ENCODE measurements at places on chromosomes 16 and 17.

DNA sequence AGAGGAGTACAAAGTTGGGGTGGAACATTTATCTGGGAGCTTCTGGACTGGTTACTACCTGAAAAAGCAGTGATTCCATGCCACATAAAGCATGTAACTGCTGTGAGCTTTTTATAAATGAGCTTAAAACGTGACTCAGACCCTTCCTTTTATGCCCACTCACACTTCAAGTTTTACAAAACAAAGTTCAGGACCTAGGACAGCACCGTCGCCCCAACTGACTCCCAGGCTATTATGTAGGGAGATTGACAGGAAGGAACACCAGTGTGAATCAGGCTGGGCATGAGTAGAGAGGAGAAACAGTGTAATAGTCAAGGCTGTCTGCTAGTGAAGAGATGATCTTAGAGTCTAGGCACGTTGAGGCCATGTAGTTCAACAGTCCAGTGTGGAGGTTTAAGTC, 91.6 kb upstream of the DNAH9 start:
- DNase-seq = no peak

DNA sequence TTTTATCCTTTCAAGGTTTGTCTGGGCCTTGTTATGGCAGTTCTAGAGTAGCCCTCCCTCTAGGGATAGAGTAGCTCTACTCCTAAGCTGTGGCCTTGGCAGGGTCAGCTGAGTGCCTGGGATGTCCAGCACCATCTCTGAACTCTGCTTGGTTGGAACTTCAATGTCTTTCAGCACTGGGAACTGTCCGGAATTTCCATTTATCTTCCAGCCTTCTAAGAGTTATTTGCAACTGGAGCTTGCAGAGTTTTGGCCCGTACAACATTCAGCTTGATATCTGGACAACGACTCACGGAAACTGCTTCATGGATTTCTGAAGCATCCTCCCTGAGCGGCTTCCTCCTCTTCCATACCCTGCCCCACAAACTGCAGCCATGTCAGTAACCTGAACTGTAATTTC, 22.9 kb downstream of the MMD start:
- DNase-seq = no peak

- no peak for DNase-seq
Observed at GRCh38 chr16:71721066-71721740, 3.3 kb downstream of the PHLPP2 start.

DNA sequence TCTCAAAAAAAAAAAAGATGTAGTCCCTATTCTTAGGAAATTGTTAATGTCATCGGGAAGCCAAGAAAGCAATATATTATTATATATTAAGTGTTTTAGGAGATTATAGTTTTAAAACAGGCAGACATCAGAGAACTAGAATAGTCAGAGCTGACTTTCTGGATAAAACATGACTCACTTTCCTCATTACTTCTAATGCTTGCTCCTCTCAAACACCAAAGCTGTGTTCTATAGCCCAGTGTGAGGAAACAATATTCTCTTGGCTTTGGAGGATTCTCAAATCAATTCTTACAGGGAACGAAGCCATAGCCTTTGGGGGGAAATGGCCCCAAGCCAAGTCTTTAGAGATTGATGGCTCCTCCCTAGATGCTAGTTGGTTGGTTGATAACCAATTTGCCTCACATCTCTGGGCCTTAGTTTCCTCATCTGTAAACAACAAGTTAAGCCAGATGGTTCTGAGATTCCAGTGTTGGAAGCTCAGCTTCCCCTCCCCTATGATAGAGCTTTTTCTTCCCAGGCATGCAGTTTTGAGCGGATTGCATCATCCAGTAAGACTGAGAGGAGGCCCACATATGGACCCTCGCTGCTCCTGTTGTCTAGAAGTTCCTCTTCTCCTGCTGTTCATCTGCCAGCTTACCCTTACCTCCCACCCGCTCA, 12.4 kb downstream of the NMT1 start:
- DNase-seq = no peak

GRCh38 chr16:27795992-27796614, 246.2 kb downstream of the KATNIP start:
- DNase-seq = peak; percentile 14

- DNase-seq = no peak
Observed at GRCh38 chr16:66131156-66131807, 235.2 kb upstream of the CDH5 start.

GRCh38 chr16:23365602-23366240, 63.6 kb downstream of the SCNN1B start:
- DNase-seq = no peak

GRCh38 chr17:77306048-77306789, 165.4 kb downstream of the SEC14L1 start:
- DNase-seq = no peak

DNA sequence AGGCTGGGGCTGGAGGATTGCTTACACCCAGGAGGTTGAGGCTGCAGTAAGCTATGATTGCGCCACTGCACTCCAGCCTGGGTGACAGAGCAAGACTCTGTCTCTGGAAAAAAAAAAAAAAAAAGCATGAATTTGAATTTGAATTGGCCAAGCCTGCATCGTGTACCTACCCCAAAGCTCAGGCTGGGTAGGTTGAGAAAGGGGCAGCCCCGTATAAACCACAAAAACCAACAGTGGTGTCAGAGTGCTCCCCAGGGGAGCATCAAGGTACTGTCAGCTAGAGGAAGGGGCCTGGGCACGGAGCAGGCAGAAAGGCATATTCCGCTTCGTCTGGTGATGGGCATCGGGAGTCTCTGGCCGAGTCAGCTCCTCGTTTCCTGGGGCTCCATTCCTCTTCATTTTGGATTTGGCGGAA, 40.9 kb downstream of the RAP1GAP2 start:
- peak; percentile 12 for DNase-seq

- peak; percentile 88 for DNase-seq
Observed at GRCh38 chr17:67376737-67377487, at the start of gene PITPNC1. Gene PITPNC1 (plus strand): TSS chr17:67377281.

DNA sequence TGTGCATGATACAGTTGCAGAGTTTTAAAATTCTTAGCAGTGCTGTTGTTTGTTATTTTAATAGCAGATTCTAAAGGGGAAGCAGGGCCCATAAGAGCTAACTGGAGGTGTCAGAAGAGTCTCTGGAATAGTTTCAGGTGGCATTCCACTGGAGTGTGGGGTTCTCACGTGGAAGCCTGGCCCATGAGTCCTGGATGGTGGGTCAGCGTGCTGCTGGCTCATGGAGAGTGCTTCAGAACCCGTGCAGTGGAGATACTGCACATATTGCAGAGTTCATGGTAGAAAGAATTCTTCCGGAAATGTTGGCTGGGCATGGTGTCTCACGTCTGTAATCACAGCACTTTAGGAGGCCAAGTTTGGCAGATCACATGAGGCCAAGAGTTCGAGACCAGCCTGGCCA, 43.9 kb downstream of the B9D1 start:
- no peak for DNase-seq

DNA sequence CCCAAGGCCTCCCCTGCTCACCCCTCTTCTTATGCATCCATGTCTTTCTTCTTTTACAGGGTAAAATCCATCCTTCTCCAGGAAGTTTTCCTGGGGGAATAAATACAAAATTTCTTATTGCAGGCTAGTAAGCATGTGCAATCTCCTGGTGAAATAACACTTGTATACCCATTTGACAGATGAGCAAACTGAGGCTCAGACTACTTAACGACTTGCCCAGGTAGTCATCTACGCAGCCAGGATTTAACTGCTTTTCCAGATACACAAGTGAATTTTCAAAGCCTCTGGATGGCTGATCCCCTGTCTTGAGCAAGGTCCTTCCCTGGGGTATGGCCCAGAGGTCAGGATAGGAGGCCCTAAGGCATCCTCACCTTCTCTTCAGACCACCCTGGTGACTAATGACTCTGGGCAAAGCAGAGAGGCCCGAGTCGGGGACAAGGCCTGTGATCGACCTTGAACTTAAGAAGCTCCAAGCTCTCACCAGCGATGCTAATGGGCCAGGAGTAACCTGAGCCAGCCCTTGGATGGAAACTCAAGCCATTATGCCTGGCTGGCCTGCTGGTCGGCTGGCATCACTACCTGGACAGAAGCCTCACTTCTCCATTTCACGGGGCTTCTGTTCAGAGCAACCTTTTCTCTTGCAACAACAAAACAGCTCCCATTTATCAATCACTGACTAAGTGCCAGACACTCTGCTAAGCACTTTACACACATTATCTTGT, 33.1 kb downstream of the ZNF423 start:
- no peak for DNase-seq

- peak; percentile 6 for DNase-seq
Observed at GRCh38 chr16:57762365-57763040, 26.9 kb downstream of the KATNB1 start.

DNA sequence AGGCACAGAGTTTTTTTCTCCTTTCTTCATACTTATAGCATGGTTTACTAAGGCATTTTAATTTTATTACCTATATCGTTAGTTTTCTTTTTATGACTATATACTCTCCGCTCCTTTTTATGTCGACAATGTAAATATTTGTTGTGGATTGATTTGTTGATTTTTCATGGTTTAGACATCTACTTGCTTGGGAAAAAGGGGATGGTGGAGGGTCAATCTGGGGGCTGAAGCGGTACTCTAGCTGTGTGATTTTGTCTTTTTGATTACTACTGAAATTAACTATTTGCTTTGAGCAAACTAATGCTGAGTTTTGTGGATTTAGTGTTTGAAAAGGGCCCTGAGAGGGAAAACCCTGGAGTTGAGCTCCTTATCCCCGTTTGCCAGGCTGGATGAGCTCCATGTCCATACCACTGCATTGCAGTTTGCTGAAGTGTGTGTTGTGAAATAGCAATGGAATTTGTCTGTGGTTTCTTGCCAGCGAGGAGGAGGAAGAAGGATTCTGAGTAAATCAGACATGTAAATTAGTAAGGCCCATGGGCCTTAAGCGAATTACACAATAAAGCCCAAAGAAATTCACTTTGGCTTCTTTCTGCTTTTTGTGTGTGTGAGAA, 72.0 kb downstream of the FTO start:
- no peak for DNase-seq

DNA sequence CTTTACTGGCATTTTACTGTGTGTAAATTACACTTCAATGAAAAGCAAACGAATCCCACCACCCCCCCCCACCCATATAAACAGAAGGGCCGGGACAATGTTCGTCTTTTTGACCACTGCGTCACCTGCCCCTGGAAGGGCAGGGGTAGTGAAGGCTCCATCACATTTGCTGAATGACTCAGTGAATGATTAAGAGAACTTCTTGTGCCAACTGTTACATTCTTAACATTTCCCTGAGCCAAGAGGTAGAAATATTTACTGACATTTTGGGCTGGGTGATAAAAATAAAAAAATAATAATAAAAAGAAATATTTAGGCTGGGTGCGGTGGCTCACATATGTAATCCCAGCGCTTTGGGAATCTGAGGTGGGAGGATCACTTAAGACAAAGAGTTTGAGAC, 24.1 kb downstream of the C16orf96 start:
- DNase-seq = no peak

DNA sequence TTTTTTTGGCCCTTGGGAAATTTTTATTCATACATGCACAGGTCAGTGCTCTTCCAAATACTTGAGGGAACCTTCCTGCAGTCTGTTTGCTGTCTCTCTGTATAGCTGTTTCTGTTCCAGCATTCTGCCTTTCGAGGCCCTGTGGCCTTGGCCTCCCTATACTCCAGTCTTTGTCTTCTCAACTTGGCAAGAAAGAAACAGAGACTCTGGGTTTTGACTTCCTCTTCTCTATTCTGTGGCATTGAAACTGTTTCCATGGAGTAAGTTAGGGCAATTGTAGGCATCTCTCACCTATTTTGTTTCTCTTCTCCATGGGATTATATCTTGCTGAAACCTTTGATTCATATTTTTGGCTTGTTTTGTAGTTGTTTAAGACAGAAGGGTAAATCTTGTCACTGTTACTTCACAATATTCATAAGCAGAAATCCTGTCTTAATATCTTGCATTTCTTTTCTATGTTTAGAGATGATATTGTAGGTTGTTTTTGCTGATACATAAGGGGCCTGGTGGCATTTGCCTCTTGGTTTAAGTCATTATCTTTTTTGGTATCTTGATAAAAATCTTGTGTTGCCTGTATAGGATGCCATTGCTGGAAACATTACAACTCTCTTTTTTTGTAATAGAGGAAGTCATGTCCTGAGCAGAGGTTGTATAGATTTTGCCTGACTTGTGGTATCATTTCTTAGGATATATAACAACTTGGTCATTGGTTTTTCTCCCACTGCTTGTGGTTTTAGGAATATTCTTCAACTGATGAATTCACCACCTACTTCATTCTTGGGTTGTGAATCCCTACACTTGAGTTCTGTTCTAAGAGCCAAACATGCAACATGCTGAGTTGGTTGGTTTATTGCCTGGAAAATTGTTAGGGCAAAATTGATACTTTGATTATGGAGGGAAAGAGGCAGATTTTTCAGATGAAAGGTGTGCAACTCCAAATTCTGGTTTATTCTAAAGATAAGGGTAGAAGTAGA, 168.6 kb downstream of the FTO start:
- DNase-seq = no peak

DNA sequence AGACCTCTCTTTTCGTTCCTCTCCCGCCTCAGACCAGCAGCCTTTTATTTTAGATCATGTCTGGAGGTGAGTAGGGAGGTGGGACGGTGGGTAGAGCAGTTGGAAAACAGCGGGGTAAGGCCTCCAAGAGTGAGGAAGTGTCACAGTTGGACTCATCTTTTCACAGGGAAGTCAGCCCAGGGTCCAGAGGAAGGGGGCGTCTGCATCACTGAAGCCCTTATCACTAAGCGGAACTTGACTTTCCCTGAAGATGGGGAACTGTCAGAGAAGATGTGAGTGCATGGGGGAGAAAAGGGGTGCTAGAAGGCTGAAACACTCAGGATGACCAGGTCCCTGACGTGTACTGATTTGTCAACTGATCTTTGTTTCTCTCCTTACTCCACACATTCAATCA, 461 bp downstream of the LRRC46 start:
- no peak for DNase-seq

- DNase-seq = no peak
Observed at GRCh38 chr17:6524520-6524919, 31.8 kb downstream of the PITPNM3 start.

GRCh38 chr17:53353919-53354351, 468.8 kb upstream of the KIF2B start:
- no peak for DNase-seq

All from CD8-positive, alpha-beta T cell (primary cell).